ENCODE measurements at places on chromosomes 2 and 18.
A peak's percentile ranks its signal among the peaks of the same experiment; 100 is the strongest.

DNA sequence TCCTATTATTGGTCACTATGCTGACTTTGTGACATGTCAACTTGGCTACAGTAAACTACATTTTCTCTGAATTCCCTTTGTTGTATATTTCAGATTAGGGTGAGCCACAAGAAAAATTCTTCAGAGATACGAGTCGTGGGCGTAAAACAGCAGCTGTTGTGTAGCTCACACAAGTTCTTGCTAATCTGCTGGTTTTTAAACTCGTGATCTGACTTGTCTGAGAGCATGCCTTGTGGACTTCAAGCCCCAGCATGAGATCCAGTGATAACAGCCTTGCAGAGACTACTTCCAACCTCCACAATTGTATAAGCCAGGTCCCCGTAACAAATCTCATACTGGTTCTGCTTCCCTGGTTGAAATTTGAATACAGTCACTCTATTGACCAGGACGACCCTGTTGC lies 259.8 kb upstream of the LYPD1 start:
- DNase-seq, result no peak

- DNase-seq, result no peak
These were observed 6.8 kb downstream of the UGT1A6 start for GRCh38 chr2:233699424-233700027.

DNA sequence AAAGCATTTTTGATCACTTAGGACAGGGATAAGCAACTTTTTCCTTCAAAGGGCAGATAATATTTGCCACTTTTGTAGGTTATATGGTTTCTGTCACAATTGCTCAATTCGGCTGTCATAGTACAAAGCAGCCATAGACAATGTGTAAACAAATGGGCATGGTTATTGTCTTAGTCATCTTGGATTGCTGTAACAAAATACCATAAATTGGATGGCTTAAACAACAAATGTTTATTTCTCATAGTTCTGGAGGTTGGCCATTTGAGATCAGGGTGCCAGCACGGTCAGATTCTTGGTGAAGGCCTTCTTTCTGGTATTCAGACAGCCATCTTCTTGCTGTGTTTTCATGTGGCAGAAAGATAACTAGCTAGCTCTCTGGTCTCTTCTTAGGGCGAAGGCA lies 91.2 kb downstream of the TAF4B start:
- DNase-seq, result no peak

GRCh38 chr18:22173928-22174301 lies 4.5 kb downstream of the GATA6 start:
- no peak for DNase-seq

- peak; percentile 36 for DNase-seq
These were observed 186.6 kb downstream of the NRP2 start for GRCh38 chr2:205868773-205869333.

DNA sequence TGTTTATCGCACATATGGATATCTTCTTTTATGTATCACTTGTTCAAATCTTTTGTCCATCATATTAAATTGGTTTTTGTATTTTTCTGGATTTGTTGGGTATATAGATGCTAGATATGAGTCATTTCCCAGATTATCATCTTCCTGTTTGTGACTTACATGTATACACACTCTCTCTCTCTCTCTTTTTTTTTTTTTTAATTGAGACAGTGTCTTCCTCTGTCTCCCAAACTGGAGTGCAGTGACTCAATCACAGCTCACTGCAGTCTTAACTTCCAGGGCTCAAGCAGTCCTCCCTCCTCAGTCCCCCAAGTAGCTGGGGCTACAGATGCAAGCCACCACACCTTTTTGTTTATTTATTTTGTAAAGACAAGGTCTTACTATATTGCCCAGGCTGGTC lies 43.8 kb downstream of the XIRP2 start:
- no peak for DNase-seq

GRCh38 chr2:122755281-122755780 lies 999.9 kb downstream of the TSN start:
- DNase-seq, result no peak

DNA sequence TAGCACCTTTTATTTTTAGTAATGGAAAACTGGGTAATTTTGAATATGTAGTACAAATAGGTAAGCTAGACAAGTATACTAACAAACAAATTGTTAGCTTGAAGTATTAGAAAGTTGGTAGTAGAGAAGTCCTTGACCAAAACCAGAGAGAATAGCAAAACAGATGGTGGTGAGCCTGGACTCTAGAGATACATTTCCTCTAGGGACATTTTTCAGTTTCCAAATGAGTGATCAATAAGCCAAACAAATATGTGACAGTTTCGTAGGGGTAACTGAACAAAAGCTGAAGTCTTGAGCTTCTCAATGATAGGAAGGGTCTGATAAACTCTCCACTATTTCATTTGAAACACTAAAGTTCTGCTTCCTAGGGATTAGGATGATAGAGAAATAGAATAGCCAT lies 692.0 kb upstream of the FAM98A start:
- DNase-seq, result no peak

DNA sequence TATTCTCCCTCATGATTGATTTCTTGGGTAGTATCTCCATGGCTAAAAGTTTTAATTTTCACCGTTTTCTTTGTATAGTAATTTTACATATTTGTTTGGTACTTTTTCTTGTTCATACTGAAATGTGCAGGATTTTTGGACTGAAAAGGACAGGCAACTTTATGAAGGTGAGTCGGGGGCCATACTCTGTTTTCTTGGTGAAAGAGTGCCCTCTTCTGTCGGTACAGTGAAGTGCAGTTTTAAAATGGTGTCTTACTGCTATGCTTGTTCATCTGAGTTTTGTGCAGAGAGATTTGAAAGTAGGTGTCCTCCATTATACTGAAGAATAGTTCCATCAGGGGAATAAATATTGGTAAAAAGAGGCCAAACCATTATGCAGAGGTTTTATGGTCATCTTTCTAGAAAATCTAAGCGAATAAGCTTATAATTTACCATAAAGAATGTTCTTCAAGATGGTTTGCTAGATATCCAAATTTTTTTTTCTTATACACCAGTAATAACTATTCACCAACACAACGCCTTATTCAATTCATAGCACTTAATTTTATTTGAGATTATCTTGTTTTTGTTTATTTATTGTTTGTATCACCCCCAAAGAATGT lies 8.7 kb upstream of the SERPINB13 start:
- DNase-seq, result peak; percentile 50

GRCh38 chr2:46900381-46900780 lies 15.2 kb downstream of the MCFD2 start:
- no peak for DNase-seq

DNA sequence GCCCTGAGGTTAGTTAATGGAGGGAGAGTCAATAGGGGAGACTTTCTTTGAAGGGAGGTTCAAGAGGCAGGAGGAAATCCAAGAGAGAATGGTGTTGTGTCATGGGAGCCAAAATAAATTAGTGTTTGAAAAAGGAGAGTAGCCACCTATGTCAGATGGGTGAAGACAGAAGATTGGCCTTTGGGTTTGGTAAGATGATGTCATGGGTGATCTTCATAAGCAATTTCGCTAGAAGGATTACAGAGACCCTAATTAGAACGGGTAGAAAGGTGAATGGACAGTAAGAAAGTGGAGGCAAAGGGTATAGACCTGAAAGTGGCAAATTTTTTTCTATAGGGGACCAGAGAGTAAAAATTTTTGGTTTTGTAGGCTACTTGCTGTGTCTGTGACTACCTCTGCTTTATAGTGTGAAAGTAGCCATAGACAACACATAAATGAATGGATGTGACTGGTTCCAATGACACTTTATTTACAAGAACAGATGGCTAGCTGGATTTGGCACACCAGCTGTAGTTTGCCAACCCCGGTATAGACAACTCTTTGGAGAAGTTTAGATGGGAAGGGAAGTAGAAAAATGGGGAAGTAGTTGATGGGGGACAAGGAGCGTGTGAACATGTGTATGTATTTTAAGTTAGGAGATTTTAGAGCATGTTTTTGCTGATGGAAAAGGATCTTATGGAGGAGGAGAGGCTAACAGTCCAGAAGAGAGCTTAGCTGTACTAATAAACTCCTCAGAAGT lies 9.3 kb downstream of the STAMBP start:
- no peak for DNase-seq

- no peak for DNase-seq
These were observed 27.3 kb upstream of the GPR17 start for GRCh38 chr2:127618551-127619202.

DNA sequence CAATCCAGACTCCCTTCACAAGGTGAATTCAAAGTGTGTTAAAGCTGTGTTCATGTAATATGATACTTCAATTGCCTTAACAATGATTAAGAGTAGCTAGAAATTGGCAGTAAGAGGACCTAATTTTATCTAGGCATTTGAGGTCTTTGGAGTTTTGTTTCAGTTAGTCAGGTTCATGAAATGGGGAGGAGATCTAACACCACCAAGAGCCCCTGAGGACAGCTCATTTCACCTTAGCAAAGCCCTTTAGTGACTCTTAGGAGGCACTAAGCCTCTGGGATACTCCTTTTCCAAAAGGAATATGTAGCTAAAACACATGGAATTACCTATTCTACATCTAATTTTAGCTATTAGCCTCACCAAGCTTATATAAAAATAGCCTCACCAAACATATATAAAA lies 716.5 kb upstream of the RAB6C start:
- DNase-seq, result no peak

DNA sequence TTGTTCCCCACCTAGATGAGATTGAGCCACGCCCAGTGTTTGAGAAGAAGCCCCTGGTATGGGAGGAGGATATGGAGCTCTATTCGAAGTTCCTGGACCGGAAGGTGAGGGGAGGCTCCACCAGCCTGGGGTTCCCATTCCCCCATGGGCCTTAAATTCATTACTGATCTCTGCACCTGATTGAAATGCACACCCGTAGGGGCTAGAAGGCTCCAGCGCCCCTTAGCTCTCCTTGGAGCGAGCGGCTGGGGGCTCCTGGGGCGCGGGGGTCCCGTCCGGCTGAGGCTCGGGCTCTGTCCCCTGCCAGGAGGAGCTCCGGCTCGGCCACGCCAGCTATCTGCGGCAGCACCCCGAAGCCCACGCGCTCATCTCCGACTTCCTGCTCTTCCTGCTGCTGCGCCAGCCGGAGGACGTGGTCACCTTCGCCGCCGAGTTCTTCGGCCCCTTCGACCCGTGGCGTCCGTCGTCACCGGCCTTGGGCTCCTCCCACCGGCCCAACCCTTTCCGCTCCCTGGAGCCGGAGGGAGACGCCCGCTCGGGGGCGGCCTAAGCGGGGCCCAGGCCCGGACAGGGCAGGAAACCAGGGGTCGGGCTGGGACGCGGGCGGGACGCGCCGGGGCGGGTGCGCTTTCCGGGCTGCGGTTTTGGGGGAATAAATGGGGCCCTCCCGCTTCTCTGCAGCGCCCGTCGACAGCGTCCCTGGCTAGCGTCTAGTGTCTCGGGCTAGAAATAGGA lies 10.9 kb downstream of the CATIP start:
- peak; percentile 66 for DNase-seq

- no peak for DNase-seq
These were observed 292.5 kb upstream of the CNTNAP5 start for GRCh38 chr2:123732563-123732962.

GRCh38 chr2:217193431-217194340 lies 333.8 kb upstream of the TNP1 start:
- no peak for DNase-seq

DNA sequence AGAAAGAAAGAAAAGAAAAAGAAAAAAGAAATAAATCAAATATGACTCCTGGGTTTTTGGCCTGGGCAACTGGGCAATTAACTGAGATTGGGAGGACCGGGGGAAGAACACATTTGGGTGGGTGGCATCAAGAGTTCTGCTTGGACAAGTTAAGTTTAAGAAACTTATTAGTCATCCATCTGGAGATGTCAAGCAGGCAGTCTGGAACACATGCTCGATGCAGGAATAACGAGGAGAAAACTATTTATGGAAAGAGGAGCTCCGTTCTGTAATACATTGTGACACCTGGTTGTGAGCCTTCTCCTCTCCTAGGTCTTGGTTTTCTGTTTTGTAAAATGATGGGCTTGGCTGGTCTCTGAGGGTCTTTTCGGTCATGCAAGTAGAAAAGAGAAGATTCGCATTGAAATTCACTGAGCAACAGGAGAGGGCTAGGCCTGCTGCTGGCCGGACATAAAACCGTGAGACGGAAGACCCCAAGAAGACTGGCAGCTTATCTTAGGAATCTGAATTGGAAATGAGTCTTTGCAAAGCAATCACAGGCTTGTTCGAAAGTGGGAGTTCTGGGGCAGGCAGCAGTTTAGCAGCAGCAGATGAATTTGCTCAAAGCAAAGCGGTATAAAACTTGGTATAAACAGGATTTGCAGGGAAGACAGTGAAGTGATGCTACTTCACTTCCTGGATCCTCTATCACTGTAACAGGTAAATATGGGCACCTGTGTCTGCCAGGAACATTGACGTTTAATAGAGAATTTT lies 51.4 kb downstream of the E2F6 start:
- no peak for DNase-seq

DNA sequence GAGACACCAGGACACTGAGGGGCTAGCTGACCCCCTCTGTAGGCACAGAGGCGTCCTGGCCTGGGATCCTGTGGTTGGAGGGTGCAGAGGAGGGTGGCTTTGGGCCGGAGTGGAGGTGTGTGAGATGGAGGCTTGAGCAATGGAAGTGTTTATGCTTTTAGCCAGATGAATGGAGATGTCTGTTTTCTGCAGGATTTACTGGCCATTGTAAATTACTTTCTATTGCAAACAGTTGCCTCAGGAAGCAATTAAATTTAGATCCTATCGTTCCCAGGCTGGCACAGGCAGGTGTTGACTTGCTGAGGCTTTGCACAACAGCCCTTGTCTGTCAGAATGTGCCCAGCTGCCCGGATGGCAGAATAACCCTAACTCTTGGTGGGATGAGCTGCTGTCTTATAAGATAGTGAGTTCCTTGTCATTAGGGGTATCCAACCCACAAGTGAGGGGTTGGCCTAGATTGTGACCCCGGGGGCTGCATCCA lies 1.8 kb upstream of the ARID5A start:
- no peak for DNase-seq

GRCh38 chr2:22520369-22521288 lies 864.4 kb upstream of the KLHL29 start:
- no peak for DNase-seq

DNA sequence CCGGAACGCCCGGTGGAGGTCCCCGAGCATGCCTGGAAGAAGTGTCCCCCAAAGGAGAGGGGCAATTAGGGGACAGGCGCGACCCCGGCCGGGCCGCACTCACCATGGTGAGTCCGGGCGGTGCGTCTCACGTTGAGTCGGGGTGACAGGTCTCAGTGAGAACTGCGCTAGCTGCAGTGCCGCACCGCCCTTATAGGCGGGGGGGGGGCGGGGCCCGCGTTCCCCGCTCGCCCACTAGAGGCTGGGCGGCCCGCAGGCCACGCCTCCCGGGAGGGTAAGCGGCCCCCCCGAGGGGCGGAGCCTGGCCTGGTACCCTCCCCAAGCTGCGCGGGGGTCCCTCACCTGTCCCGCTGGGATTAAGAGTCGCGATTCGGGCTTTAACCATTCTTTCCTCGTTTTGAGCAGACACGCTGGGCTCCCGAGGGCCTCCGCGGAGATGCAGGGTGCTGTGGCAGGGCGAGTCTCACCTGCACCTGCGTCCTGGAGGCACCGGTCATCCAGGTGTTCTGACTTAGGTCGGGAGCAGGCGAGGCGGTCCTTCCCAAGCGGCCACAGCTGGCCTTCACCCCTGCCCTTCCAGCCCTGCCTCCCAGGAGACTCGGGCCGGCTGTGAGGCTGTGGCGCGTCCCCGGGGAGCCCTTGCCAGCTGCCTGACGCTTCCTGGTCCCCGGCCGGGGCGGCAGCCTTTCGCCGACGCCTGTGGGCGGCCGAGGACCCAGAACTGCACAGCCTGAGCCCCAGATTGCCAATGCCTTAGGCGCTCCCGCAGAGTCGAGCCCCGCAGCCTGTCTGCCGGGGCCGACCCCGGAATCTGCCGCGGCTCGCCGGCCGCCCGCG lies at the start of gene TUBA4A:
TUBA4A (minus strand) TSS at position 166 of the 837 bp plus-strand sequence; CDS start at position 106, 60 bp downstream.
- peak; percentile 90 for DNase-seq

Measured in RPMI8226 (cell line).